ENCODE measurements at places on chromosomes 3 and 15.

DNA sequence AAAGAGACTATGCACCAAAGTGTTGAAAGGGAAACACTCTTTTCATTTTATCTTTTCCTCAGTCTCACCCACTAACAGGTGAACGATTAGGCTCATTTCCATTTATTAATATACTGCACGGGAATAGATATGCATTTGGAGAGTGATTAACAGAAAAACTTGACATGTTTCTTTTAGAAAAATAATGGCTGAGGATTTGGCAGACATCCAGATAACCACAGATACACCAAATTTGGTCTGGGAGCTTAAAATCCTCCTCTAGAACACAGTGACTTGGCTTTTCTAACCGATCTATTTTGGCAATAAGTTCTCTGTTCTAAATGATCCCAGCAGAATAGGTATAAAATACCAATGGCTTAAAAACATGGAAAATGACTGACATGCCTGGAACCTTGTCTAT is 459.3 kb upstream of the SGO1 start:
- no peak for DNase-seq

DNA sequence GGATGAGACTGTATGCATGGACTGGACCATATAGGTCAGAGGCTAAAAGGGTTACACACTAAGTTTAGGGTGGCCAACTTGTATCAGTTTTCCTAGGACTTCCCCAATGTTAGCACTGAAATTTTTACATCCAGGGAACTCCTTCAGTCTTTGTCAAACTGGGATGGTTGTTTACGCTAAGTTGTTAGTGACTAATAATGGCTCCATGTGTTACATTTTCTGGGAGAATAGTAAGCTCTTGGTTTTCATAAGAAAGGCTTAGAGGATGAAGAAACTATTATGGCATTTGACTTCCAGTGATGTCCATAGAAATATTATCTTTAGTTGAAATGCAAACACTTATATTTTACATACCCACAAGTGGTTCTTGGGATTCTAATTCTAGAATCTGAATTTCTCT is 57.9 kb upstream of the ST3GAL6 start:
- no peak for DNase-seq

- no peak for DNase-seq
Measured at GRCh38 chr3:122660297-122660974, 20.2 kb upstream of the PARP14 start.

- no peak for DNase-seq
Measured at GRCh38 chr3:58623961-58624360, 42.6 kb downstream of the FAM3D start.

DNA sequence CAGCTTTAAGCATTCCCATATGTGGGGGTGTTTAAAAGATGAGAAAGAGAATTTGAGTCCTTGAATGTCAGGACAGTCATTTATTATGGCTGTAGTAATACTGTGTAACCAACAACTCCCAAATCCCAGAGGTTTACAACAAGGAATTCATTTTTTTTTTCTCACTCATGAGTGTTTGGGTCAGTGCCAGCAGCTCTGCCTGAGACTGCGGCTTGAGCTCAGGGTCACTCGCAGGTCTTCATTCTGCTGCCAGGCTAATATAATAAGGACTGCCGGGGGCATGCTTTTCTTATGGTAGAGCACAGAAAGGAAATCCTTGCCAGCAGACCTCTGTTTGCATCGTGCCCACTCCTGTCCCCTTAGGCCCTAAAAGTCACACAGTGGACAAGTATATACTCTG is 277.9 kb upstream of the LMCD1 start:
- no peak for DNase-seq

DNA sequence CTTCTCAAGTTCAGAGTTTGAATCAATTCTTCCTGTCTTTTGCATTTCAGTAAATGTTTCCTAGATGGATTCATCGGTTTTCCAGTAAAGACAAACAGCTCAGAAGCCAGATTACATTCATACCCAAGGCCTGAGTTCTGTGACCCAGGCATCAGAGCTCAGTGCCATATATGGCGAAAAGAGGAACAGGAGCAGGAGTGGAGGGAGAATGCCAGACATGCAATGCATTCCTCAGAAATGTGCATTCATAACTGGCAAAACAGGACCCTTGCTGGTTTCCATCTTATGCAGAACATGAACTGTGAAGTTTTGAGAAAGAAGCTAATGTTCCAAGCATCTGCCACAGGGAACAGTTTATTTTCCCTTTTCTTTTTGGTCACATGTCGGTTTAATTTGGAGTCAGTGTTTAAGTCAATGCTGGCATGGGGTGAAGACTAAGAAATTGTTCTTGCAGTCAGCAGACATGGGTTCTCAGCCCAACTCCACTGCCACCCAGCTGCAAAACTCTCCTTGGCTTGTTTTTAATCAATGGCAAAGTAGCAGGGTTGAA is 116.5 kb downstream of the LPP start:
- peak; percentile 59 for DNase-seq

GRCh38 chr3:35598804-35599203 is 40.5 kb upstream of the ARPP21 start:
- DNase-seq, result no peak

GRCh38 chr3:197521277-197522182 is 34.2 kb downstream of the BDH1 start:
- DNase-seq, result no peak

DNA sequence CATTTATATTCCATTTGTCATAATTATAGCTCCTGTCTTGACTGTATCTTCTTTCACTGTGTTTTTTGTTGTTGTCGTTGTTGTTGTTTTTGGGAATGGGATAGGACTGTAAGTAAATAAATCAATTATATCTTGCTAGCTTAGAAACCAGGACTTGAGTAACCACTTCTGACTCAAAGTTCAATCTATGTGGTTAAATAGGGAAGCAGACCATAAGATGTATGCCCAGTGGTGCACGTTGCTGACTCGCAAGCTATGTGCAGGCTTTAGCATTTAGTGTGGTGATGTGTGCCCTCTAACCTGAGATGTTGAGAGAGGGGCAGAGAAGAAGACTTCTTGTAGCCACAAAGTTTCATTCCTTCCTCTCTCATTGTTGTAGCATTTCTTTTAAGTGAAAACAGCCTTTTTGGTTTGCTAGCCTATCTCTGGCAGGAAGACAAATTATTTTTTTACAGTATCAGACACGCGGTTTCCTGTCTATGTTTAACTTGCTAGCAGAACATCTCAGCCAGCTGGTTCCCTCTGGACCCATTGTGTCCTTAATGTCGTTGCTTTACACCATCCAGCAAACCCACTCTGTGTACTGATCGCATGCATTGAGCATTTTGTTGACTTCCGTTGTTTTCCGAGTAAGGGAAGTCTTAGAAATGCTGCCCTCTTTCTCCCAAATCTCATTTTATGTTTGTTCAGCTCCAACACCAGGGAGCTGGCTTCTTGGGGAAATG is 52.1 kb downstream of the TGFBR2 start:
- DNase-seq, result no peak

GRCh38 chr3:129245141-129245540 is 4.3 kb upstream of the COPG1 start:
- DNase-seq, result no peak

- DNase-seq, result no peak
Measured at GRCh38 chr3:163572856-163573255, 1505.4 kb downstream of the SI start.
